ENCODE measurements at places on chromosomes 5 and 9.

GRCh38 chr5:143019614-143020515, 249.7 kb downstream of the ARHGAP26 start:
- no peak for DNase-seq

GRCh38 chr5:160061770-160062169, 52.8 kb downstream of the TTC1 start:
- DNase-seq: no peak

- no peak for DNase-seq
Measured at GRCh38 chr5:8340739-8341344, 471.9 kb downstream of the MTRR start.

DNA sequence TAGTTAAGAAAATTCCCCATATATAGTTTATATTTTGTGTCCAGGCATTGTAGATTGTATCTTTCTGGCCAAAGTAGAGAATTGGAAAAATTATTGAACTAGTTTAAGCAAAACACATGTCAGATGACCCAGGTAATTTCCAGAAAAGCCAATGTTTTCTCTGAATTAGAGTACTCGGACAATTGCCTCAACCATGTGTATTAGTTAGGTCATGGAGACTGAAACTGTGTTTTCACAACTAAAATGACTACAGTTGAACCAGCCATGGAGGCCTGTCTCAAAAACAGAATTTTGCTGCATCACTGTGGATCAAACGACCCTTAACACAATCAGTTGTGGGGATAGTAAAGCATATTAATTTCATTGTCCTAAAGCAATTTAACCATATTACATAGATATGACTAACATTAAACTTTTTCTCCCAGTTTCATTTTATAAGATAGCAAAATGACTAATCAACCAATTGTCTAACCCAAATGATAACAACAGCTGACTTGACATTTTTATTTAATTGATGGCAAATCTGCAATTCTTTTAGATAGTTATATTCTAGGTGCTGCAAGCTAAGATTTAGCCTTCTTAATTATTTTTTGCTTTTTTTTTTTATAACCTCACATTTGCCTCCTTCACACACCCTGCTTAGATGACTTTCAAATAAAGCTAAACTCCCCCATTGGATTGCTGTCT, 39.2 kb upstream of the SPDL1 start:
- DNase-seq: no peak

- DNase-seq: no peak
Measured at GRCh38 chr9:131579789-131580211, 34.5 kb downstream of the PRRT1B start.

DNA sequence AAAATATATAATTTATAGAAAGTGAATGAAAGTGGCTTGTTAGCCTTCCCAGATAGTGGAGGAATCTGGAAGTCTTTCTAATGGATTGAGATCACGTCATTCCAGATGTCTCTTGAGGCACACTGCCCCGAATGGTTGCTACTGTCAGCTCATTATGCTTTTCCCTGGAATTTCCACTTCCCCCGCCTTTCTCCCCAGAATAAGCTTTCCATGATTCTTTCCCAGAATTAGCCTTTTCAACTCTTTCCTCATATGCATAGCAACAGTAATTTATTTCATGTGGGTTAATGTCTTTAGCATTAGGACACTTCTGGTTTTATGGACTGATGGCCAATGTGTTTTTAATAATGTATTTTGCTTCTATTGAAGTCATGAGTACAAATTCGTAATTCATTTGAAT, 81.5 kb downstream of the PALM2AKAP2 start:
- no peak for DNase-seq

- no peak for DNase-seq
Measured at GRCh38 chr5:167631191-167631590, 660.3 kb upstream of the WWC1 start.

- no peak for DNase-seq
Measured at GRCh38 chr5:127757576-127757975, 54.4 kb downstream of the CCDC192 start.

- no peak for DNase-seq
Measured at GRCh38 chr9:121822093-121823085, 171.0 kb downstream of the DAB2IP start.

GRCh38 chr9:38062498-38063362, 6.3 kb downstream of the SHB start:
- no peak for DNase-seq

DNA sequence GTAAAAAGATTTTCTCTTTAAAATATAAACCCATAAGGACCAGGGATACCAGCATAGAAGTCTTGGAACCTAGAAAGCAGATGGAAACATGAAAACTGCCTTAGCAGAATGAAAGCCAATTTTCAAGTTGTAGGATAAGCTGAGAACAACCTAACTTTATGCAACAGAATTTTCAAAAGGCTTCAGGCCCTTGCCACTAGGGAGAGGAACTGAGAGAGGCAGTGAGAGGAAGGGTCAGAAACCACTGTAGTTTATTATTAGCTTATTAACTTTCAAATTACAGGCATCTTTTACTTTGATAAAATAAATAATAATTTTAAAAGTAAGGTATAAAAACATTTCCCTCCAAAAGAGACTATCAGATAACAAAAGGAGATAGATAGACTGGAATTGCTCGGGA, 33.4 kb downstream of the FAM81B start:
- no peak for DNase-seq

GRCh38 chr5:84816746-84817547, 432.3 kb upstream of the EDIL3 start:
- DNase-seq: no peak

GRCh38 chr9:96719521-96719920, 58.4 kb downstream of the ZNF510 start:
- no peak for DNase-seq

- no peak for DNase-seq
Measured at GRCh38 chr9:118643118-118643517, 726.1 kb downstream of the BRINP1 start.

DNA sequence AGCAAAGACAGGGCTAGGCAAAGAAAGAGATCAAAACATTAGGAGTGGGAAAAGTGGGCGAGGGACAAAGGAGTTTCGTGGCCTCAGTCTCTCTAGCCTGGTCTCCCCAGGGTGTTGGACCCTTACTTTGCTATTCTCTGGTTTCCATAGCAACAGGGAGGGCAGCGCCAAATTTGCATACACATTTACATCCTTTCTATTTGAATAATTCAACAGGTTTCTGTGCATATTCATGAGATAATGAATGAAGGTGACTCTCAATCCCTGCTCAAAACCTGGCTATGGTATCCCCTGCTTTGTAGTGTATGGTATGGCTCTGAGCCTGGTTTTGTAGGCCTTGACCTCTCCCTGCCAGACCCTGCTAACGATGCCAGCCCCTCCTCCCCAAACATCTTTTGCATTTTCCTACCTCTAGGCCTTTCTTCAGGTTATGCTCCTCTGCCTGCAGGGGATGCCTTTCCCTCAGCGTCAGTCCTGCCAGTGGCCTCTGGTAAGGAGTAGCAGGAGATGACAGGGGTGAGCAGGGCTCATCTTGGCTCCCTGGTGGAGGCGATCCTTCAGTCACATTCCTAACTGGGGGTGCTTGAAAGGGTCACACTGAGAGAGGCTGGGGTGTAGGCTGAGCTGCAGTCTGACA, 9.8 kb downstream of the RPP25L start:
- no peak for DNase-seq

GRCh38 chr9:121354762-121355161, 15.3 kb downstream of the STOM start:
- no peak for DNase-seq

DNA sequence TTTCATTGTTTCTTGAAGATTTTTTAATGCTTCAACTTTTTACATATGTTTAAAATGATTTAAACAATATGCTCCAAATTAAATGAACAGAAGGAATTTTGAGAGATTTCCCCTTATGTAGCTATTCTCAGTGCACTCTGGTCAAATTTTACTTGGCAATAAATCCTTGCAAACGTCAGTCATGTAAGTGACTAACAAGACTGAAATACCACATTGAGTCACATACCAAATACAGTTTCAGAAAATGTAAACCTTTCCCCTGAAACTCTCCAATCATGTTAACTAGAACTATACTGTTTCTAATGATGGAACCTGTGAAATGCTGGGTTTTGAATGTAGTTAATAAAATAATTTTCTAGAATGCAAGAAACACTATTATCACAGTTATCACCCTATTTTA, 29.6 kb downstream of the SAR1B start:
- DNase-seq: no peak

All from activated CD8-positive, alpha-beta memory T cell treated with anti-CD3 and anti-CD28 coated beads for 4 hours (primary cell).